ENCODE measurements at places on chromosomes 4 and X.

- peak; percentile 43 for DNase-seq
Observed at GRCh38 chrX:14697451-14697850, 168.1 kb downstream of the GLRA2 start.

DNA sequence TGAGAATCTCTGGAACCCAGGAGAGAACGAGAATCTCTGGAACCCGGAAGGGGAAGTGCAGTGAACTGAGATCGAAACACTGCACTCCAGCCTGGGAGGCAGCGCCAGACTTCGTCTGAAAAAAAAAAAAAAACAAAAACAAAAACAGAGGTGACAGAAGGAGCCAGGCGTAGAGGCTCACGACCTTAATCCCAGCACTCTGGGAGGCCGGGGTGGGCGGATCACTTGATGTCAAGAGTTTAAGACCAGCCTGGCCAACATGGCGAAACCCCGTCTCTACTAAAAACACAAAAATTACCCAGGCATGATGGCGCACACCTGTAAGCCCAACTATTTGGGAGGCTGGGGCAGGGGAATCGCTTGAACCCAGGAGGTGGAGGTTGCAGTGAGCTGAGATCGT, 17.0 kb downstream of the ZNF280C start:
- DNase-seq = no peak

DNA sequence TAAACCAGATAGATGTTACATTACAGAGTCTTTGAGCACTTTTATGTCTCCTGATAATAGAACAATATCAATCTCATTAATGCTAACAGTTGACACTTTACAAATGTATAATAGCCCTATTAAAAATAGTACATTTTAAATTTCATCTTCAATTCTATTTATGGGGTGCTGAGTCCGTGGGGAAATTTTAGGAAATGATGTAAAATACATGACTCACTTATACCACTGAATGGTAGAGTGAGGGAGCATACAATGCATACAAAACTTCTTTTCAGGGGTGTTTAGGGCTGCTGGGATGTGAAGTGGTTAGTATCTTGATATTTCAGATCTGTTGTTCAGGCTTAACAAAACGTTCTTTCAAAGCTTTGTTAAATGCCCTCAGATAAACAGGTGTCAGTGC, 696.2 kb downstream of the TRAM1L1 start:
- no peak for DNase-seq

- no peak for DNase-seq
Observed at GRCh38 chrX:71195964-71196649, 26.9 kb upstream of the GJB1 start.

DNA sequence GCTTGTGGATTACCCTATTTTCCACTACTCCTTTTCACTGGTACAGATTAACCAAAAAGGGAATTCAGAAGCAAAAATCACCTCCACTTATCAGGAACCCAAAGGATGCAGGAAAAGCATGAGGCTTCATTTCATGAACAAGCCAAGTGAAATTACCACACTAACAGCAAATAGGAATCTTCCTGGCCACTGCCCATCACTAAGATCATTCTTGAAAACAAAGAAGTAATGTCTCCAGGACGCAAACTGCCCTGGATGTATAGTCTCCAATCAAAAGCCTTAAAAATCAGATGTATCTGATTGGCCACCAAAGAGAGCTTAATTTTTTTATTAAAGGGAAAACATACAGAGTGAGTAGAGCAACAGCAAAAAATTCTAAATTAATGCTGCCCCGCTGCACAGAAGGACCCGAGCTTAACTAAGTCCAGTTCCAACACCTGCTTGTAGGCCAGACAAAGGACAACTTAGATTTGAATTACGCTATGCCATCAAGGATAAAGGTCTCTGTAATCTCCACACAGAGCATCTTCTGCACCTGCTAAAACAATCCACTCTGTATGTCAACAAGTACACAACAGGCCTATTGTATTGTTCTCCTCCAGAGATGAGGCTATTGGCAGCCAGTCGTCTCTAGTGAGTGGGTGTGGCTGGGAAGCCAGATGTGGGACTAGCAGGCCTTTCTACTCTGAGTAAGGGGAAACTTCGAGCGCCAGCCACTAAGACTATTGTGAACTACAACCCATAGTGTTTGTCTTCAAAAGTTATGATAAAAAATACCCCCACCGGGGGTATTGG, 12.4 kb downstream of the ZDHHC9 start:
- no peak for DNase-seq

- peak; percentile 9 for DNase-seq
Observed at GRCh38 chrX:72079607-72080006, 52.1 kb downstream of the RTL5 start.

Data from suppressor macrophage (primary cell).